ENCODE measurements at places on chromosomes 11 and 22.

- no peak for DNase-seq
Measured at GRCh38 chr22:20015971-20016733, 471 bp downstream of the ARVCF start.

GRCh38 chr11:71477641-71478527 is 24.9 kb downstream of the NADSYN1 start:
- DNase-seq = no peak

- DNase-seq = no peak
Measured at GRCh38 chr22:25548866-25549464, 15.5 kb upstream of the GRK3 start.

DNA sequence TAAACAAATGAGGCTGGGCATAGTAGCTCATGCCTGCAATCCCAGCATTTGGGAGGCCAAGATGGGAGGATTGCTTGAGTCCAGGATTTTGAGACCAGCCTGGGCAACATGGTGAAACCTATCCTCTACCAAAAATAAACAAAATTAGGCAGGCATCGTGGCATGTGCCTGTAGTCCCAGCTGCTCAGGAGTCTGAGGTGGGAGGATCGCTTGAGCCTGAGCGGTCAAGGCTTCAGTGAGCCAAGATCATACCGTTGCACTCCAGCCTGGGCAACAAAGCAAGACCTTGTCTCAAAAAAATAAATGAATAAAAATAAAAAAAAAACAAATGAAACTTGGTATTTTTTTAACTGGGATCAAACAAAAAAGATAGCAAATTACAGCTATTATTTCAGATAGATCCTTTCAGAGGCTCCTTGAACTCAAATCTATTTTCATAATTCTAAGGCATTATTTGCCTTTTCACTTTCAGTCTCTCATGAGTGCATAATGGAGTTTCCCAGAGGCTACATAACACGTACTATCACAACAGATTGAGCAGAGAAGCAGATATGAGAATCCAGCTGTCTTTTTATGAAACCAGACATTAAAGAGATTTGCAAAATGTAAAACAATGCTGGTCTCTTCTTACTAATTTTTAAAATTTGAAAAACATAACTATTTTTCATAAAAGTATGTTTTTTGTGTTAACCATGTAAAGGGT is 23.1 kb downstream of the DDIAS start:
- no peak for DNase-seq

DNA sequence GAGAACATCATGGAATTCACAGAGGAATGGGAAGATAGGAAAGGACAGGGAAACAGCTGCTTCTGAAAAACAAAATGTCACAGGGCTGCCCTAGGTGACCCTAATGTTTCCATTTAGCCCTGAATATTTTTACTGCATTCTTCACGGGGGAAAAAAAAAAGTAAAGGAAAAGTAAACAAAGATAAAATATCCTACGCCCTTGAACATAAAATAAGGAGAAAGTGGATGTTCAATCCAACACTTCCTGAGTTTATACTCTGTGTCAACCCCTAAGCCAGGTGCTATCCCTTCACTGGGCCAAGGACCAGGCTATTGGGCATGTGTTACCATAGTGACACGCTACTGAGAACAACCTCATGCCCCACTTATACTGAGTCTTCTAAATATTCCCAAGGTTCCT is 84.7 kb downstream of the FAM76B start:
- DNase-seq = no peak

DNA sequence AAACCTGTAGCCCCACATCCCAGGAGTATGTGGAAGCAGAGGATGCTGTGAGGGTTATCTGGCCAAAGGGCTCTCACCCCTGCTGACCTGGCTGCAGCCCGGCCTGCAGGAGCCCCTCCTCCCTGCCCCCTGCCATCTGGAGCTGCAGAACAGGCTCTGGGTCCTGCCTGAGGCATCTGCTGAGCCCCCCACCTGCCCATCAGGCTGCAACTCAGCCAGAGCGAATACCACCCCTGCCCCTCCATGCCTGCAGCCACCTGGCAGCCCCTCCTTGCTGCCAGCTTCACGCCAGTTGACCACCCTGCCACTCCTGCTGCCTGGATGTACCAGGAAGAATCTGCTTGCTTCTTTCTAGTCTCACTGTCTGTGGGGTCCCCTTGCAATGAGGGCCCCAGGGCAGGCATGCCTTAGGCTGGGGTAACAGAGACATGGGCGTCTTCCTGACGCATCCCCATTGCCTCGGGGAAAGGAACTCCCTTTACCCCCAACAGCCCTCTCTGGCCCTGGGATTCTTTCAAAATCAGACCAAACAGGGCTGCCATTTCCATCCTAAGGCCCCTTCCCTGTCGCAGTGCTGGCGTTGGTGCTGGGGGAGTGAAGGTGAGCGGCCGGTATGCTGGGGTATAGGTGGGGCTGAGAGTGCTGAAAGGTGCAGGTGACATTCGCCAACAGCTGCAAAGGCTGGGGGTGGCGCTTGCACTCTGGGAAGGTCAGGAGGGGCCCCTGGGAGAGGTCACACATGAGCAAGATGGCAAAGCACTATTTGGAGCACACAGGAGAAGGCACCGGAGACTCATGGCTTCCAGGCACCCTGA is 1334.6 kb downstream of the TBC1D22A start:
- no peak for DNase-seq

DNA sequence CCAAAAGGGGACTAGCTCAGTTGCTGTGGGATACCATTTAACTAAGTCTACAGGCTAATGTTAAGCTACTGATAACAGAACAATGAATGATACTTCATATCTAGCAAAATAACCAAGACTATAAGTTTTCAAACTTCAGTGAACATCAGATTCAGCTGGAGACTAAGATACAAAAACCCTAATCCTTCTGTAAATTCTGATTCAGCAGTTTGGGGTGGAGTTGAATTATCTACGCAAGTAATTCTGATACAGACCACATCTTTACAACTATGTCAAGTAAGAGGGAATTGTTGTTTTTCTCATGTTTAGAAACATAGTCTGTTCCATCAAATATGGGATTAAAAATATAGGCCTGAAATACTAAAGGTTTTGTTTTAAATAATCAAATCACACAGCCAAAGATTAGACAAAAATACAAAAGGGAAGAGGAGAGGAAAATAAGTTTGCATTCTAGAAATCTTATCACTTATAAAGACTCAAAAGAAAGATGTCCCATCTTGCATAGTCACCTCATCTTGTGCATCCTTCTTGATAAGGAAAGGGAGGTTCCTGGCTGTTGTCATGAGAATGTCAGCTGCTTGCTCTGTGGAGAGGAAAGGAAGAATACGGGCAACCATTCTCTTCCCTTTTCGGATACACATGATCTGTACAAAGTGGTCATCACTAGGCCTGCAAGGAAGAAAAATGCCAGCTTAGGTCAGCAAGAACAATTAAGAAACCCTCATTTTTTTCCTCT is 21.4 kb downstream of the PATL1 start:
- no peak for DNase-seq

GRCh38 chr22:20114506-20115475 is 1.1 kb upstream of the RANBP1 start:
- no peak for DNase-seq

All from non-pigmented ciliary epithelial cell (primary cell).